ENCODE measurements at places on chromosomes 4 and X. TPM values are rescaled to one million over a fixed set of nuclear protein-coding genes. Genes with fewer than 3 reads are reported as not detected.

- DNase-seq: no peak
Measured at GRCh38 chrX:24259544-24260240, 54.2 kb downstream of the SUPT20HL2 start.

- no peak for DNase-seq
Measured at GRCh38 chr4:16029886-16030285, 53.9 kb downstream of the PROM1 start.

DNA sequence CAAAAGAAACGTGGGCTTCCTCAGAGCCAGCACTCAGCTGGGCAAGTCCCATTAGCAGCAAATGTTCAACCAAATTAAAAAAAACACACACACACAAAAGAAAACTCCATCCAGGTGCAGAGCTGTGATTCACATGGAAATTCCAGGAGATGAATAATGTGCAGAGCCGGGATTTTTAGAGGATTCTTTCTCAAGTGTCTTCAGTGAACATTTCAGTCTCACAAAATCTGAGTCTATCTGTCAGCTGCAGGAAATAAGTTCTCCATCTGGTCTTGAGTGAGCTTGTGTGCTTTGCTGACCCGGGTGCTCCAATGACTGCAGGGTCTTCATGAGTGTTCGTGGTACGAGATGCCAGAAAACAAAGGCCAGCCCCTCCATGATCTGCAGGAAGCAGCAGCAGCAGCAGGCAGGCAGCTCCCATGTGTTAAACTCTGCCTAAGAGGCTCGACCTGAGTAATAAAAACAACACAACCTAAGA lies 44.3 kb downstream of the RASGEF1B start:
- DNase-seq: no peak

GRCh38 chrX:69165087-69165651 lies at the start of gene PJA1:
Gene PJA1, minus strand, starts transcription at chrX:69165453. Its CDS starts 2,380 bp downstream, at chrX:69163073.
- DNase-seq: peak; percentile 86

- DNase-seq: no peak
Measured at GRCh38 chr4:38704622-38705154, 40.7 kb downstream of the KLF3 start.

- DNase-seq: no peak
Measured at GRCh38 chr4:123209436-123209835, 187.2 kb upstream of the SPRY1 start.

- DNase-seq: no peak
Measured at GRCh38 chrX:150127216-150127615, 188.9 kb upstream of the EOLA2 start.

DNA sequence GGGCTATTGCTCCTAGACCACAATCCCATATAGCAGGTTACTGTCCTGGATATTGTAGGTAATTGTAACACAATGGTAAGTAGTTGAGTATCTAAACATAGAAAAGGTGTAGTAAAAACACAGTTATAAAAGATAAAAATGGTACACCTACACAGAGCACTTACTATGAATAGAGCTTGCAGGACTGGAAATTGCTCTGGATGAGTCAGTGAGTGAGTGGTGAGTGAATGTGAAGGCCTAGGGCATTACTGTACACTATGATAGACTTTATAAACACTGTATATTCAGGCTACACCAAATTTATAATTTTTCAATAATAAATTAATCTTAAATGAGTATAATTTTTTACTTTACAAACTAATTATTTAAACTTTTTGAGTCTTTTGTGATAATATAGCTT lies 425.7 kb downstream of the PABPC4L start:
- no peak for DNase-seq

DNA sequence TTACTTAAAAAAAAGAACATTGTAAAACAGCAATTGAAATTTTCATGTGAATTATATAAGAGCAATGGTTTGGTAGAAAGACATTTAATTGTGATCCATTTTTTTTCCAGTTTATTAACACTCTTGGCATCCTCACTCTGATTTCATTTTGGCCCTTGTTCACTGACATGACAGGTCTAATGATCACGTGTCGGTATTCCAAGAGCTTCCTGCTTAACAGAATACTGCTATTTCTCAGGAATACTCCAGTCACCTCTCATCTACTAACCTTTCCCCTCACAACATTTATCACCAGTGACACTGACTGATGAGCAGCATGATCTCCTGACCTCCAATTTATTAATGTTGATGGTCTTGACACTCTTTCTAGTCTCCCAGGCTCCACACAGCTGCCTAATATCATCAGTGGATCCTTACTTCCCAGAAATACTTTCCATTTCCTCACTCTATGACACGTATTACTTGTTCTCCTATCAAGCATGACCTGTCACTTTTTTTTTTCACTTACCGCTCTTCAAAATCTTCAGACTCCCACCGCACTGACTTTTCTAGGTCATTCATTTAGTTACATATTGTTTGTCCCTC lies 847.8 kb upstream of the SLIT2 start:
- no peak for DNase-seq

GRCh38 chrX:78105944-78106650 lies 2.0 kb downstream of the PGK1 start:
- no peak for DNase-seq

DNA sequence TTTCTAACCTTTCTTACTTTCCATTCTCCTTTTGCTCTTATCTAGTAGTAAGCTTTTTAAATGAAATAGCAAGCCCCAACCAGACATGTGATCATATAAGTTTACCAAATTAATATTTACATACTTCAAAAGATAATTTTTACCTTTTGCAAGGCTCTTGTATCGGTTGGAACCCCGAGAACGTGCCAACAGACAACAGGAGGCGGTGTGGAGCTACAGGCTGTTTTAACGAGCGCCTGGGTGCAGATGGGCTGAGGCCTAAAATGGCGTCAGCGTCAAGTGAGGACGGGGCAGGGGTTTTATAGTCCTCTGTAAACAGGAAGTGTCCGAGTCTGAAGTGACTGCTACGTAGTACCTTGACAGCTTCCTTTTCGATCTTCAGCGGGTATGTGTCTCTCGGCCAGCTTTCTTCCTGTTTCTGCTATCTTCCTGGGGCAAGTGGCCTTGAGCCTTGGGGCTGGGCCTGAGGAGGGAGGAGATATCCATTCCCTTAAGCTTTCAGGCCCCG lies 342.7 kb downstream of the GALNTL6 start:
- DNase-seq: no peak

DNA sequence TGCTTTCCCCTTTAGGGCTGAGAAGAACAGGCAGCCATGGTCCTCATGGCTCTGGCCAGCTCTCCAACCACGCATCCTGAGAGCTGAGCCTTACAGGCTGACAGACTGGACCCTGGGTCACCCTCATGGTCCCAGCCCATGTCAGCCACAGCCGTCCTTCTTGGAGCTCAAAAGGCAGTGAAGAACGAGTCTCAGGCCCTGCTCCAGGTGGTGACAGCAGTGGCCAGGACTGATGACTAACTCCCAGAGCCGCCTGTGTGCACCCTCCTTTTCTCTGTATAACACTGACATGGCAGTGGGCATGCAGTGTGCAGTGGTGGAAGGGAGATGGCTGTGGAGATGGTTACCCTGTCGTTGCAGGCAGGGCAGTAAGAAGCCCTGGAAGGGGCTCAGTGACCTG lies 10.3 kb upstream of the DUSP9 start:
- no peak for DNase-seq

DNA sequence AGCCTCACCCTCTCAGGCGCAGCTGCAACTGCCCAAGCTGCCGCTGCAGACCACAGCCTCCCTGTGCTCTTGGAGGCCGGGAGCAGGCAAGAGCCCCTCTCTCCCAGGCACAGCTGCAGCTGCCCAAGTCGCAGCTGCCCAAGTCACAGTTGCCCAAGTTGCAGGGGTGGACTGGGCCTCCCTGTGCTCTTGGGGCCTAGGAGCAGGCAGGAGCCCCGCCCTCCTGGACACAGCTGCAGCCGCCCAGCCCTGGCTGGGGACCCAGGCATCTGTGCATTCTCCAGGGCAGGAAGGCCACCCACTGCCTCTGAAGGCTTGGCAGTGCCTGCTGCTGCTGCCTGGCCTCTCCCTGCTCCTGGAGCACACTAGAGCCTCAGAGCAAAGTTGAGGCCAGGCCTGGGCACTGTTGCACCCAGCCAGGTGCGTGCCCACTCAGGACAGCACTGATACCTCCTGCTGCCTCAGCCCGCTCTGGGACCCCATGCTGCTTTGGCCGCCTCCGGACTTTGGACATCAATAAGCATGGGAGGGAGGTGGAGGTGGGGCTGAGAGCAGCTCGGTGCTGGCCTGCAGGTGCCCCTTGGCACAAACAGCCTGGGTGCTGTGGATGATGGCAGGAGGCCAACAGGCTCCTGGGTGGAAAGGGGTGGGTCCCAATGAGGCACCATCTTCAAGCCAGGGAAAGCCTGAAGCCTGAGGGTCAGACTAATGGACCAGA lies 247.5 kb downstream of the PDGFC start:
- peak; percentile 16 for DNase-seq

DNA sequence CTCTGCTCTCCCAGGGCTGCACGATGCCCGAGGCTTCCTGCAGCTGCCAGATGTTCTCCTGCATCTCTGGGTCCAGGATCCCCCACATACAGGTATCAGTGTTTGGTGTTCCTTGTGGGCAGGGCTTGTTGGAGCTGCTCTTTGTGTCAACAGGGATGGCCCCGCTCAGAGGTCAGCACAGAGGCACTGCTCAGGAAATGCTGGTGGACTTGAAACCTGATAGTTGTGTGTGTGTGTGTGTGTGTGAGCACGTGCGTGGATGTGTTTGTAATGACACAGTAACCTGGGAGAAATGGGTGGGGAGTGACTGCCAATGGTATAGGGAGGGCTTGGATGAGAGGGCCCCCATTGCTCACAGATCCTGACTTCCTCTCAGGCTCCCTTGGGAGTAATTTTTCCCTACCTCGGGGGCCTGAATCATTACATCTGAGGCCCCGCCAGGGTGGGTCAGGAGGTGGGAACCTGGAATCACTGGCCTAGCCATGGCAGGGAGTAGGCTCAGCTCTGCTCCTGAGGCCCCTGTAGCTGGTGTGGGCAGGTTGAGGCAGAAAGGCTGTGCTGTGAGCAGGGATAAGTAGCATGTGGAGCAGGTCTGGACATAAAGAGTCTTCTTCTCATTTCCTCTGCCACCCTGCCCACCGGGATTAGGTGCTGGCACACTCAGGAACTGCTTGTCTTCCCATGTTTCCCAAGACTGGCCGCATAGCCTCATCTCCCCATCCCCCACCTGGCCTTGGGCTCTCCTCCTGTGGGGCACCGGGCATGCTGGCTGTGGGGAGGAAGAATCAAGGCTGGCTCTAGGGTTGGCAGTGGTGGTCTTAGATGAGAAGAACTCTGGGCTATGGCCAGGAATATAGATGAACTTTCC lies 2.5 kb upstream of the EFNB1 start:
- no peak for DNase-seq

Gene LRRC66
- total RNA-seq: 0.08 TPM

Gene MORF4L2
- total RNA-seq: 91.3 TPM

Gene PLP2
- total RNA-seq: 36.0 TPM

Gene ETNPPL
- total RNA-seq: not detected

Gene HDX
- 0.87 TPM for total RNA-seq

Gene GPC4
- total RNA-seq: 13.0 TPM

Gene BEX5
- 12.9 TPM for total RNA-seq

Gene CCKAR
- 0.16 TPM for total RNA-seq

Gene HTR2C
- total RNA-seq: not detected

All from pancreas (tissue), 10 donors.